ENCODE measurements at places on chromosomes 1 and 21.

- no peak for DNase-seq
Observed at GRCh38 chr1:195053478-195053877, 1554.8 kb downstream of the KCNT2 start.

- DNase-seq = no peak
Observed at GRCh38 chr1:6157528-6158174, 22.5 kb downstream of the CHD5 start.

GRCh38 chr21:35116777-35117176 lies 67.7 kb upstream of the RUNX1 start:
- DNase-seq = no peak

DNA sequence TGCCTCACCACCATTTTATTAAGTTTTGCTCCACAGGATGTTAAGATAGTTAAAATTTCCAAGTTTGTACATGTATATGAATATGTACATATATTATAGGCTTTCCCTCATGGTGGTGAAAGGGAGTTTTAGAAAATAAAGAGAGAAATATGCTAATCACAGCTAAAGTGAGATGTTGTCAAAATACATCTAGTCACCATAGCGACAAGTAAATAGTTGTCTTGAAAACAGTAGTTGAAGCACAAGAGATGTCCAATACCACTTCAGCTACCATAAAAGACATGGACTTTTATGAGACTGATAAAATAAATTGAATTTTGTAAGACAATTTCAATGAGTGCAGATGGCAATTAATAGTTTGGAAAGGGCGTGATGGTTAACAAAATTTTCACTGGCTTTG lies 1600.0 kb downstream of the BRINP3 start:
- DNase-seq = no peak

- peak; percentile 41 for DNase-seq
Observed at GRCh38 chr1:45686015-45686287, 382 bp downstream of the GPBP1L1 start.

- no peak for DNase-seq
Observed at GRCh38 chr1:43348809-43349593, 9.8 kb upstream of the CDC20 start.

All from dermis microvascular lymphatic vessel endothelial cell (primary cell).